ENCODE measurements at places on chromosomes 12 and 14. TPM values are rescaled to one million over a fixed set of nuclear protein-coding genes. Genes with fewer than 3 reads are reported as not detected.

- no peak within 1 kb of the TSS for H3K27ac ChIP-seq
- no peaks in the 10 kb centered on the region for H3K27me3 ChIP-seq
- DNase-seq, result peak; percentile 99
- H3K36me3 ChIP-seq, result peaks cover 6% of the 10 kb centered on the region
- peaks cover 24% of the 10 kb centered on the region for H3K4me1 ChIP-seq
These were observed at the start of the genes KNTC1 and RSRC2 for GRCh38 chr12:122526683-122527477. KNTC1 (plus strand) TSS chr12:122527249; CDS start chr12:122530064, 2,815 bp downstream. RSRC2 (minus strand) TSS chr12:122526936; CDS start chr12:122526853, 83 bp downstream.

DNA sequence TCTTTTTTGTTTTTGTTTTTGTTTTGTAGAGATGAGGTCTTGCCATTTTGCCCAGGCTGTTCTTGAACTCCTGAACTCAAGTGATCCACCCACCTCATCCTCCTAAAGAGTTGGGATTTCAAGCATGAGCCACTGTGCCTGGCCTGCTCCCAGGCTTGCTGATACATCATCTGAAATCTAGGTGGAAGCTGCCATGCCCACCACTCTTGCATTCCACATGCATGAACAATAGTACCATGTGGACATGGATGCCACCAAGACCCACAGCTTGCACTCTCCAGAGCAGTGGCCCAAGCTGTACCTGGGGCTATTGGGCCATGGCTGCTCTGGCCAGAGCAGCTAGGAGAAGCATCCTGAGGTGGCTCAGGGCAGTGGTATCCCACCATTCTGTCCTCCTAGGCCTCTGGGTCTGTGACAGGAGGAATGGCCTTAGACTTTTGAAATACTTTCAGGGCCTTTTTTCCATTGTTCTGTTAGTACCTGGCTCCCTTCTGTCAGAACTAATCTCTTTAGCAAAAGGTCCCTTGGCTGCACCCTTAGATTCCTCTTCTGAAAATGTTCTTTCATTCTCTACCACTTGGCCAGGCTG, 13.7 kb downstream of the FLVCR2 start:
- no peak for DNase-seq
- no peaks in the 10 kb centered on the region for H3K36me3 ChIP-seq
- H3K27ac ChIP-seq, result no peak overlapping the region
- H3K27me3 ChIP-seq, result no peaks in the 10 kb centered on the region

- no peaks in the 10 kb centered on the region for H3K36me3 ChIP-seq
- peaks cover 53% of the 10 kb centered on the region for H3K4me1 ChIP-seq
- H3K27me3 ChIP-seq, result no peaks in the 10 kb centered on the region
- peak overlapping the region; percentile 79 for H3K27ac ChIP-seq
- no peak for DNase-seq
- no peak overlapping the region for H3K4me3 ChIP-seq
These were observed 4.3 kb downstream of the TM7SF3 start for GRCh38 chr12:27009881-27010301.

DNA sequence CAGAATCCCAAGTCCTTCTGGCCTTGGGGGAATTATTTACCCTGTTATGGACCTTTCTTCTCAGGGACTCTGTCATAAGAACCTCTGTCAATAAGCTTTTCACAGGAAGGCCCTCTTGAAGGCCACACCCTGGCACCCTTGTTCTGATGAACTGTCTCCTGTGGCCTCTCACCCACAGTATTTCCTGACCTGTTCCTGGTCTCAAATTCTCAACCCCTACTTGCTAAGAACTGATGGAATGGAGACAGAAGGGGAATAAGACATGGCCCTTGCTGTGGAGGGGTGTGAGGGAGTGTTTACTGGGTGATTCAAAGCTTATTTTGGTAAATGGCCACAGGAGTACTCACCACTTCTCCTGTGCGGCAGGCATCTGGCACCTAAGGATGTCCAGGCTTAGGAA, 1082.9 kb downstream of the BCL11B start:
- peaks cover 4% of the 10 kb centered on the region for H3K36me3 ChIP-seq
- H3K27ac ChIP-seq, result peak overlapping the region; percentile 98
- DNase-seq, result peak; percentile 64
- H3K4me3 ChIP-seq, result peak overlapping the region; percentile 81
- peaks cover 98% of the 10 kb centered on the region for H3K4me1 ChIP-seq

The CLEC7A gene
- not detected for total RNA-seq

The RNFT2 gene
- 11.5 TPM for total RNA-seq
